ENCODE measurements at places on chromosomes 13 and 19.

- no peak for DNase-seq
Observed at GRCh38 chr19:33456076-33456844, 65.3 kb downstream of the PEPD start.

- DNase-seq = no peak
Observed at GRCh38 chr19:31500946-31501345, 151.7 kb upstream of the TSHZ3 start.

- DNase-seq = no peak
Observed at GRCh38 chr13:112131081-112131712, 64.2 kb downstream of the SOX1 start.

DNA sequence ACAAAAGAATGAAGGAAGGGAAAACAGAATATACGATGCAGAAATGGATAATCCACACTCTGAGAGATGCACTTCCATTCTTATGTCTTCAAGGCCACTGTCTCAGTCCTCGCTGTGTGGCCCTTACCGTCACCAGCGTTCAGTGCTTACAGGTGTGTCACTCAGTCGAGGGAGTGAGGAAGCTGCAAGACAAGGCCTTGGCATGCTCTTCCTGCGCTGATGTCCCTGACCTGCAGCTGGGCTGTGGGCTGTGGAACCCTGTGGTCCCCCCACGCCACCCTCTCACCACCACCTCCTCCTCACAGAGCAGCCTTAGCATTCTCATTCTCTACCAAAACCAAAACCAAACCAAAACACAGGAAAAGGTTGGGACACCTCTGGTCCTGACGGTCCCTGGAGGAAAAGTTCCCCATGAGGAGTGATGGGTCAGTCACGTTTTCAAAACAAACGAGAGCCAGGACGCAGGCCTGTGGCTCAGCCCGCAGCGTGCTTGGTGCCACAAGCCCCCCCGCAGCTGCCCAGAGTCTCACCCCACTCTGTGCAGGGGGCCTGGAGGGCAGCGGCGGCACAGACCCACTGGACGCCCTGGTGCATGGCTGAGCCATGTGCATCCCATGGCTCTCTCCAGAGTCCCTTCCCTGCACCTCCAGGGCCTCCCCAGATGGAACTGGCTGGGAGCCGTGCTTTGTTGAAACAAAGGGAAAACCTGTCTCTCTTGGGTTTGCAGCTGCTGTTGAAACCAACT, 48.2 kb upstream of the GPR183 start:
- DNase-seq = no peak

DNA sequence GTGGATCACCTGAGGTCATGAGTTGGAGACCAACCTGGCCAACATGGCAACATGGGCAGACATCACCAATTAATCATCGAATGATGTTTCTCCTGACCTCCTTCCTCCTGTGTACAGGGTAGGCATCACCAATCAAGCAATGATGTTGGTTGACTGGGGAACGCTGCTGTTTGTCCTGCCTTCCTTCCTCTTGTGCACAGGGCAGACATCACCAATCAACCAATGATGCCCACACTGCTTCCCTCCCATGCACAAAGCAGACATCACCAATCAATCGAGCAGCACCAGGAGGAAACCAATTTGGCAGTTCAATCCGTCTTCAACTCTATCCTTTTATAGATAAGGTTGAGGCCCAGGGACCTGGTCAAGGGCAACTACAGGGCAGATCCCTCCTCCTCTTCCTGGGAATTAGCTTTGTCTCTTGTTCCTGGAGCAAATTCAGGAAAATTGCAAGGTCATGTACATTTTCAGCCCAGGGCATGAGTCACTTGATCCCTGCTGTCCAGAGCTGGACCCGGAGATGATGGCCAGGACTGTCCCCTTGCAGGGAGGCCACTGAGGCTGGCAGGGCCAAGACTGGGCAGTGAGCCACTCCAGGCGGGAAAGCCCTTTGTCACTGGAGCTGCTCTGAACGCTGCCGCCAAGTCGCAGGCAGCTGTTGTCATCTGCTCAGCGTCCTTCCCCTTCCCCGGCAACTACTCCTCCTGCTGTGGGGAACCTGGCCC, 5.3 kb upstream of the CSNK1G2 start:
- no peak for DNase-seq

GRCh38 chr13:95677564-95678266, 776 bp downstream of the DNAJC3 start:
- no peak for DNase-seq

- DNase-seq = peak; percentile 18
Observed at GRCh38 chr19:29942404-29943261, 594 bp downstream of the URI1 start.

- no peak for DNase-seq
Observed at GRCh38 chr13:106534639-106535551, 567 bp downstream of the EFNB2 start.

GRCh38 chr13:108855737-108856387, 226.5 kb downstream of the MYO16 start:
- no peak for DNase-seq

GRCh38 chr19:39377373-39378362, 13.2 kb downstream of the PAF1 start:
- DNase-seq = no peak

DNA sequence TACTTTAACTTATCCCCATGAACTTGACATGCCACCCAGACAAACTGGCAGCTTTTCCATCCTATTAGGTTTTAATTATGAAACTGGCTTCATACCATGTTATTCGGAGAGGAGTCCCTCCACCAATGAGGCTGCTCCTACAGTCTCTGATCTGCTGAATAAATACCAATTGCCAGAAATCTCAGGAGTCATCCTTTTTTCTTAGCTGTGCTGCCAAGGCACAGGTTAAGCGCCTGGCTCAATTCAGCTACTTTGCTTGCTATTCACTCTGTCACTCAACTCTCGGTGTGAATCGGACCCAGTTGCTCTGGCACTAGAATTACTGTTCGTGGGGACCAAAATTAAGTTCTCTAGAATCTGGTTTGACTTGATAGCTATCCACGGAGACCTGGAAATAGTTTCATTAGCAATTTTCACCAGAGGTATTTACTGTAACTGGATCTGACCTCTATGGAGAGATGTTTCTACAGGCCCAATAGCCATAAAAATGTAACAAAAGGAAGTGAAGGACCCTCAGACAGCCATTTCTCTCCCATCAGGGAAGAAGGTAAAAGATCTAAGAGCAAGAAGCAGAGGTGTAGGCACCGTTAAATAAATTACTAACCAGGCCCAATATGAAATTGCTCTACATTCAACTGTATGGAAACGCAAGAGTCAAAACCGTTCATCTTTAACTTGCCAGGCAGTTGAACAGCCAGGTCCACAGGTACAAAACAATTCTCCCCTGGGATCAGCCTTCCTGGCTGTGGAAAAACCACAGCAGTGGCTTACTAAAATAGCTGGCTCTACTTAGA, 5.4 kb downstream of the ZC3H4 start:
- DNase-seq = no peak

GRCh38 chr19:4687396-4687795, 17.3 kb upstream of the MYDGF start:
- DNase-seq = no peak

- no peak for DNase-seq
Observed at GRCh38 chr13:76600081-76600480, 286.1 kb downstream of the KCTD12 start.

GRCh38 chr19:3827306-3827705, 41.1 kb upstream of the MATK start:
- no peak for DNase-seq

- DNase-seq = no peak
Observed at GRCh38 chr19:47133021-47133471, 2.4 kb downstream of the SAE1 start.

GRCh38 chr19:7852851-7853769, 21.1 kb downstream of the PRR36 start:
- DNase-seq = no peak

GRCh38 chr19:50516456-50516855, 2.7 kb upstream of the ASPDH start:
- no peak for DNase-seq

DNA sequence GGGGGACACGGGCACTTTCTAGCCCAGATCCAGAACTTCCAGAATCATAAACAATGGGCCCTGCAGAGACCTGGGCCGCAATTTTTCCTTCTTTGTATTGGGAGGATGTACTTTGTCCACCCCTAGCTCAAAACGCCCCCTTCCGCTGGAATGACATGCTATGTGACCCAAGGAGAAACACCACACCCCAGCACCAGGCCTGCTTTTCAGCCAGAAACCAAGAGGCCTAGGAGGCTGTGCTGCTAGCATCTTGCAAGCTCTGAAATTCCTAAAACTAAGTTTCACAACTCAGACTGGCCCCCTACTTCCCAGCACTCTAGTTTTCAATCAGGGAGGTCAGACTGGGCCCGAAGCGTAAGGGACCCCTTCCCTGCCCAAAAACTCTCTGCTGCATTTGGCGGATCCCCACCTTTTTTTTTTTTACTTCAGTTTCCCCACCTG, 538 bp downstream of the LSM4 start:
- no peak for DNase-seq

DNA sequence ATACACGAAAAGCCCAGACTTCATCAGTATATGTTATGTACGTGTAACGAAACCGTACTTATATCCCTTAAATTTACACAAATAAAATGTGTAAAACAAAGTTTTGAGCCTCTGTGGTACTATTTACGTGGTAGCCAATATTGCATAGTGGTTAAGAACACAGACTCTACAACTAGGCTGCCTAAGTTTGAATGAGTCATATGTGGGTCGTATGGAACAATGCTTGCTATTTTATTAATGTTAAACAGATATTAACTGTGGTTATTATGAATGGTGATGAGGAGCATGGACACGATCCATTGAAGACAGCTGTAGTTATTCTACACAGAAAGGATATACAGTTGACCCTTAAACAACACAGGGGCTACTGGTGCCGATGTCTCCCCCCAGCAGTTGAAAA, 42.5 kb downstream of the DPY19L3 start:
- DNase-seq = no peak

GRCh38 chr19:43934055-43934984, 762 bp downstream of the ZNF45 start:
- no peak for DNase-seq

- DNase-seq = no peak
Observed at GRCh38 chr19:39052846-39053245, 20.5 kb upstream of the FBXO27 start.

- no peak for DNase-seq
Observed at GRCh38 chr13:21637296-21637695, 33.3 kb upstream of the MICU2 start.

- DNase-seq = no peak
Observed at GRCh38 chr19:46818812-46819211, 30.4 kb upstream of the SLC1A5 start.

GRCh38 chr19:42095814-42096230, 19.9 kb downstream of the ZNF574 start:
- DNase-seq = no peak

DNA sequence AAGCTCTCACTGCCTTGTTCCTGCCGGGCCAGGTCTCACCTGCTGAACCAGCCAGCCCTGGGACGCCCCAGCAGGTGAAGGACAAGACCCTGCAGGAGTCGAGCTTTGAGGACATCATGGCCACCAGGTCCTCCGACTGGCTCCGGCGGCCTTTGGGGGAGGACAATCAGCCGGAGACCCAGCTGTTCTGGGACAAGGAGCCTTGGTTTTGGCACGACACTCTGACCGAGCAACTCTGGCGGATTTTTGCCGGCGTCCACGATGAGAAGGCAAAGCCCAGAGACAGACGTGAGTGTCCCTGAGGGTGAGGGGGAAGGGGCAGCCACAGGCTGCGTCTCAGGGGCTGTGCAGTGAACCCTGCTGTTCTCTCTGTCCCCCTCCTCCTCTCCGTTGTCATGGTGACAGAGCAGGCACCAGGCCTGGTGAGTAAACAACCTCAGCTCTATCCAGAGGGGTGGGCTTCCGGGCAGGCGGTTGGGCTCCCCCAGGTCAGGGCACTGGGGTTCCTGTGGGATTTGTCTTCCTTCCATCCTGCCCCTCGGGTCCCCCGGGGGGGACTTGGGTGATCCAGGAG, 9.7 kb downstream of the TLE6 start:
- DNase-seq = no peak

DNA sequence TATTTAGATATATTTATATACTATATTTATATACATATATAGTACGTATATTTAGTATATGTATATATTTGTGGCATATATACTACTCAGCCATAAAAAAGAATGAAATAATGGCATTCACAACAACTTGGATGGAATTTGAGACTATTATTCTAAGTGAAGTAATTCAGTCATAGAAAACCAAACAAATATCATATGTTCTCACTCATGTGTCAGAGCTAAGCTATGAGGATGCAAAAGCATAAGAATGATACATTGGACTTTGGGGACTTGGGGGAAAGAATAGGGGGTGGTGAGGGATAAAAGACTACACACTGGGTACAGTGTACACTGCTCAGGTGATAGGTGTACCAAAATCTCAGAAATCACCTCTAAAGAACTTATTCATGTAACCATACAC, 1015.7 kb downstream of the EFNB2 start:
- DNase-seq = no peak

- no peak for DNase-seq
Observed at GRCh38 chr19:35043906-35044305, 2.4 kb downstream of the HPN start.

GRCh38 chr19:47274891-47275761, 441 bp downstream of the INAFM1 start:
- DNase-seq = no peak

DNA sequence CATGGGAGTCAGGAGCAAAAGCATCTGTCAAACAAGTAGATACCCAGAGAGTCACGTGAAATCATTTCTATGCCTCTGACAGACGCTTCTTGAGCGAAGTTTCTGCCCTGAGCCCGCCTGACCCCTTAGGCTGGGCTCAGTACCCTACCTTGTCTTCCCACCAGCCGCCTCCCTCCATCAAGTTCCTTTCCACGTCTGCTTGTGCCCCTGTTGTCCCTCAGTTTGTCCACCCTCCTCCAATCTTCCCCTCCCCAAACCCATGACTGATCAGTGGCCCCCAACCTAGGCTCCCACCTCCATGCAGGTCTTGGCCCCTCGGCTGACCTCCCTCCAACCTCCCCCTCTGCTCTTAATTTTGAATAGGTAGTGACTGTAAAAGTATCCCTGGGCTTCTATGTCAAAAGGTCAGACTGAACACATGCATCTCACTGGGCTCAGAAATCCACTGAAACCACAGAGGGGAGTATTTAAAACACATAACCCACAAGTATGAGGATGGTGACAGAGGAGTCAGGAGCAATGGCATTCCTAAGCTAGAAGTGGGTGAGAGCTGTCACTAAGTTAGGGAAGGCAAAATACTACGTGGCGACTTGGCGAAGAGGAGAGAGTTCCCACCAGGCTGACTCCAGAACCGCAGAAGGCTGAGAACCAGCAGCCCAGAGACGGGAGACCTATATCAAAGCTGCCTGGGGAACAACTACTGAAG, 1.7 kb upstream of the ZNF446 start:
- no peak for DNase-seq

DNA sequence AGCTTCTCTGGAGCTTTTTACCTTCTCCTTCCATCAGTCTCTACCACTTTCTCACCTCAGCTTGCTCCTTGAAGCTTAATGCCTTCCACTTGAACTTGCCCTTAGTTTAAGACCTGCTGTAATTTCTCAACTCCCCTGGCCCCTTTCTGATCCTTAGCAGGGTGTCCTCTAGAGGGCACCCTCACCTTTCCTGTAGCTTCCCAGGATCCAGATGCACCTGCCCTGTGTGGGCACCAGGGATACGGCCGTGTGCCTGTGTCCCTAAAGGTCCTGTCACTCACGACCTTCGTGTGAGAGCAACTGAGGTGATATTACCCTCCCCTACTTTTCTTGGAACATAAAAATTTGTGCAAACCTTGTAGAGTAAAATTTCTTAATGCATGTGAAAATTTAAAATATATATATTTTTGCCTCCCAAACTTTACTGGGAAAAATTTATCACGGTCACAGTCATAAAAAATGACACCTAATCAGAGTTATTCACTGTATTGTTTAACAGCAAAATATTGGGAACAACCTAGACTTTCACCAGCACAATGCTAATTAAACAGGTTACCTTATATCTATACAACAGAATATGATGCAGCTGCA, 46.4 kb downstream of the PSG3 start:
- DNase-seq = no peak

All from bone marrow (tissue), 2 donors.